ENCODE measurements at places on chromosomes 4 and X.

- DNase-seq, result no peak
These were observed 139.6 kb upstream of the HAND2 start for GRCh38 chr4:173669460-173670179.

DNA sequence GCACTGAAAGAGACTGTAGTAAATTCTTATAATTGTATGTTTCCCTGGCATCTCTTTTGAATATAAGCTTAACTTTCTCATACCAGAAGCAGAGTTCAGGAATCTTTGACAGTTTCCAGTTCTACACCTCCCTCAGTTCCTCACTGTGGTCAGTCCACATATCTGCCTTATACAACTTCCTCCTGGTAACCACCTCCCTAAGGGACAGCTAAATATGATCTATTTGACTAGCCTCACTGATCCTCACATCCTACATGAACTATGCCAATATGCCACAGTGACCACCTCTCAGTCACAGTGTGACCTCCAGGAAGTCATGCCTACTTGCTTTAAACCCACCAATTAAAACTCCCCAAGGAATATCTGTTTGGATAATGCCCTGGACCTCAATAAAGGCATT is 51.6 kb upstream of the HDAC8 start:
- DNase-seq, result no peak

GRCh38 chrX:29941287-29941686 is 274.1 kb upstream of the MAGEB2 start:
- no peak for DNase-seq

GRCh38 chr4:82930848-82931755 is 30.6 kb downstream of the THAP9 start:
- DNase-seq, result no peak

- DNase-seq, result no peak
These were observed 43.2 kb downstream of the ZBTB49 start for GRCh38 chr4:4333265-4333706.

DNA sequence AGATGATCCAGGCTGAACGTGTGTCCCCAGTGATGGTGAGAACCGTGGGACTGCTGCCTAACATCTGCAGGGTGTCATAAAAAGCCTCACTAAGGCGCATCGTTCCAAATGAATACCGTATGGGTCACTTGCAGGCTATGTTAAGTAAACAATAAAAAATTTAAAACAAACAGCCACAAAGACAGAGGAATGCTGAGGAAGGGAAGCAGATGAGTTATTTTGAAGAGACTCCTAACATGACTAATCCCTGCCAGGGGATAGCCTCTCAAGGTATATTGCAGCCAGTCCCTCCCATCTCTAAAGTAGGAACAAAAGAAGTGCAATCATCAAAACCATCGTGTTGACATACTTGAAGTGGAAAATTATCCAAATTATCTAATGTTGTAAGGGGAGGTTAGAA is 83.8 kb downstream of the UNC5C start:
- DNase-seq, result no peak

DNA sequence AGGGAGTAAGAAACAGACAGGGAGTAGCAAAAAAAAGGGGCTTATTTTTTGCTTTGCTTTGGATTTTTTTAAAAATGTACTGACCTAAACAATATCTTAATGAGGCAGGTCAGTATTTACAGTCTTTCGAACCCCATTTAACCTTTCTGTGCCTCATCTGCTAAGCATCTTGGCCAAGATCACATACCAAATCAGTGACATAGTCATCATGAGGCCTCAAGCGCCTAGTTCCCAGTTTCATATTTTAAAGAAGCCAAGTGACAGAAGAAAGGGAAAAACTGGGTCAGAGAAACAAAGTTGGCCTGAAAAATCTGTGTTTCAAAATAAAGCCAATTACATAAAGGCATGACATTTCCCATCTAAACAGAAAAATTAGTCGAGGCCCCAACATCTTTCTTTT is 94.6 kb upstream of the WDR44 start:
- no peak for DNase-seq

- DNase-seq, result no peak
These were observed 117.9 kb downstream of the COL4A5 start for GRCh38 chrX:108557580-108557979.

DNA sequence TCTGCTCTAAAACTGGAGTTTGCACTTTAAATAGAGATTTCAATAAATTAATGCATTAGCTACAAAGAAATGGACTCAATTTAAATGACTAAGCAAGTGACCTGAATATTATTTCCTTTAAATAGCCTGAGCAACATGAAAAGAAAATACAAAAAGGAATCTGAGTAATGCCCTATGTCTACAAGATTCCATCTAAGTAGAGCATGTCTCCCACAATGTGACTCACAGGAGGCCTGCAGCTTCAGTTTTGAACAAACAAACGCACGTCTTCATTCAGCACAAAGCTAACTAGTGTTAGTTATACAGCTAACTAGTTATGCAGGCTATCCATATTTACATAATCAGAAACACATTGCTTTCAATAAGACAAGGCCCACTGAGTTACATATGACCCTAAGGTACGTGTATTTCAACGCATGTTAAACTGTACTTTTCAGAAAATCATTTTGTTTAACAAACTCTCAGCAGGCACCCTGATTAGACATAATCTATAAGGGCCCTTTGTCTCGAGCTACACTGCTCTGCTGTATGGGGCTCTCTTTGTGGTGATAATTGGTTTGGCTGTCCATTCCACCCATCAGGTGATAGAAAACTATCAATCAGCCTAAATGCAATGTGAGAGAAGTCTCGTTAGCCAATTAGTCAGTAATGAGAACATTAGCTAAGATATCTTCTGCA is 116.5 kb downstream of the MAML3 start:
- DNase-seq, result no peak

GRCh38 chr4:52939739-52940138 is 77.6 kb downstream of the RASL11B start:
- no peak for DNase-seq

DNA sequence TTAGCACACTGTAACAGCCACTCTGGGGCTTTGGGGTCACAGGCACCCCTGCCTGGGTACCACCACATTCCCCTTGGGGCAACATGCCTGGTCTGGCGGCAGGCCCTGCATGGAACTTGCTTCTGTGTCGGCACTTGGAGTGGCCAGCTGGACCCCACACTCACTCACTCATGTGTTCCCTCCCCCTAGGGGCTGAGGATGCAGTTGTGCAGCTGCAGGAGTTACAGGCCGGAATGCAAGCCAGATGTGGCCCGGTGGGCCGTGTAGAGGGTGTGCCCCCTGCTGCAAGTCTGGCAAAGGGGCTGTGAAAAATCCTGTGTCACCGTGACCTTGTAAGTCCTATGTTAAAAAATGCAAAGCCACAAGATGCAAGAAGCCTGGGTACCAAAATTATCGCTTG is 34.2 kb downstream of the ATXN3L start:
- DNase-seq, result no peak

- DNase-seq, result no peak
These were observed 194.9 kb downstream of the HS6ST2 start for GRCh38 chrX:132763528-132763927.

DNA sequence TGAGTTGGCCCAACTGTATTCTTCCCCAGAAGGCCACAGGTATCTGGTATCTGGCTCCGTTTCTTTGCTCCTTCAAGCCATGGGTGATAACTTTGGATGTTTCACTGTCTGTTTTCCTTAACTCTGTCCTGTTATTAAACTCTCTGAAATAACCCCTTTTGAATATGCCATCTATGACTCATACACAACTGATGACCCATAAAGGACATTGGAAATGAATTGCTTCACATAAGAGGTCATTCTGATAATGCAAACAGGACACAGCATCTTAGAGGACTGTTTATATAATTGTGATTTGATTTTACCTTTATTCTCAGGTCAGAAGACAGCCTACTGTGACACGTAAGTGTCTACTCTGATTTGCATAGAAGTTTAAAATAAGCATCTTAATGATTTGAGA is 227.7 kb downstream of the VEGFC start:
- DNase-seq, result no peak

GRCh38 chrX:131219271-131219670 is 69.8 kb downstream of the IGSF1 start:
- DNase-seq, result no peak

Data from activated naive CD4-positive, alpha-beta T cell treated with anti-CD3 and anti-CD28 coated beads, Interleukin-2, amount 50 U/mL, for 72 hours (primary cell).